ENCODE measurements at places on chromosomes 16 and 17.

GRCh38 chr16:28011971-28012445, 51.5 kb downstream of the GSG1L start:
- no peak overlapping the region for H3K27ac ChIP-seq
- no peaks in the 10 kb centered on the region for H3K4me1 ChIP-seq
- peaks cover 20% of the 10 kb centered on the region for H3K27me3 ChIP-seq
- H3K4me3 ChIP-seq: no peak overlapping the region
- H3K36me3 ChIP-seq: peaks cover 3% of the 10 kb centered on the region

GRCh38 chr17:68053231-68054013, 17.9 kb downstream of the KPNA2 start:
- H3K4me3 ChIP-seq: no peak overlapping the region
- no peak overlapping the region for H3K27ac ChIP-seq
- H3K27me3 ChIP-seq: no peaks in the 10 kb centered on the region
- DNase-seq: no peak
- H3K4me1 ChIP-seq: peaks cover 5% of the 10 kb centered on the region

DNA sequence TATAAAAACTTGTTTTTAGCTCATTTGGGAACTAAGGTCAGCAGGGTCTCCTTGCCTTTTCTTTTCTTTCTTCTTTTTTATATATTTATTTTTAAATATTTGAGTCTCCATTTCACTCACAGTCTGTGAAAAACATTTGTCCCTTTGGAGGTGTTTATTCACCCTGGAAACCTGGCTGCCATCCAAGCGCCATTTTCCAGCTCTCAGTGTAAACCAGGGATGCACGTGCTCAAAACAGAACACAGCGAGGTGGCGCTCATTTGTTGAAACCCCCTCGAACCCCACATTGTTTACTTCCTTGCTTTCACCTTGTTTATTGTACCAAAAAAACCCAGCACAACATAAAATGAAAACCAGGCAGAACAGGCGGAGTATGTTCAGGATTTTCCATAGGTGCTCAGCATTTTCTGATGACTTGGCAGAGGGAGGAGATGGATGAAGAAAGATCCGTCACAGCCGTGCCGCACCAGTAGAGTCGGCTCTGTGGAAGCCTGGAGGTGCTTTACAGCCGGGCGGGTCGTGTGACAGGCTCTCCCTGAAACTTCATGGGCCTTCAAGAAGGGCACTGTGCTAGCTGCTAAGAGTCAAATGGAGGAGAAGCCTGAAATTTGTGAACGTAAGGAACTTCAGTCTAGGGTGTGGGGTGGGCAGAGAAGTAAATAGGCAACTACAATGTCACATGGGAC, 284.4 kb downstream of the FOXL1 start:
- H3K27me3 ChIP-seq: peaks cover 4% of the 10 kb centered on the region
- H3K4me3 ChIP-seq: no peak overlapping the region
- no peak for DNase-seq
- no peaks in the 10 kb centered on the region for H3K36me3 ChIP-seq
- no peak overlapping the region for H3K27ac ChIP-seq

DNA sequence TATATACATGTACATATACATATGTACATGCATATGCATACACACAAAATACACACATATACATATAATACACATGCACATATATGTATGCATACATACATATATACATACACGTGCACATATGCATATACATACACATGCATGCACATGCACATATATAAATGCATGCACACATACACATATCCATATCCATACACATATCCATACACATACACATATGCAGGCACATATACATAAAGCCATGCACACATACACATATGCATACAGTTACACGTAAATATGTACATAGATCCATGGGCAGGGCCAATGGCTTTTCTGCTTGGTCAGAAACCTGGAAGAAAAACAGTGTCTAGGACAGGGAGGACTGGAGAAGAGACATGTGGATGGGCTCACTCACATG, 23.9 kb upstream of the USP10 start:
- H3K4me3 ChIP-seq: no peak overlapping the region
- H3K36me3 ChIP-seq: no peaks in the 10 kb centered on the region
- no peak for DNase-seq
- peaks cover 6% of the 10 kb centered on the region for H3K27me3 ChIP-seq
- H3K27ac ChIP-seq: no peak overlapping the region

DNA sequence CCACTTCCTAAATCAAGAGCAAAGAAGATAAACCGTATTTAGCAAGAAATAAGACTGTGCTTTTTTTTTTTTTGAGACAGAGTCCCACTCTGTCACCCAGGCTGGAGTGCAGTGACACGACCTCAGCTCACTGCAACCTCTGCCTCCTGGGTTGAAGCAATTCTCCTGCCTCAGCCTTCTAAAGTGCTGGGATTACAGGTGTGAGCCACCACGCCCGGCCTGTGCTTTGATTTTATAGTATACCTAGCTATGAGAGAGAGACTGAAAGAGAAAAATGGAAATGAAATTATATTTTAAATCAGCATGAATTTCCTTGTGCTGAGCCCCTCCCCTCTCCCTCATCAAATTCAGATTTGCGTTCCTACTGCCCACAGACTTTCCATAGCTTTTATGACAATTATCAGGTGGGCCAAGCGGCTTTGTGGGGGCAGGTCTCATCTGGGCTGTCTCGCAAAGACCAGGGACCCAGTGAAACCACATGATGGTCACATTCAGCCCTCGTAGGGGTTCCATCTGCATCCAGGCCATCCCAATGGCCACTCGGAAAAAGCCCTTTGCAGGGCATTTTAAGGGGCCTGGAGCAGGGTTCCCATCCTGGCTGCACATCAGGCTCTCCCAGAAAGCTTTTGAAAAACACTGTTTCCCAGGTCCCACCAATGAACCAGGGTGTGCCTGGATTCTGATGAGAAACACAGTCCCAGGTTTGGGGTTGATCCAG, 8.5 kb downstream of the CACNG1 start:
- no peaks in the 10 kb centered on the region for H3K27me3 ChIP-seq
- peaks cover 8% of the 10 kb centered on the region for H3K4me1 ChIP-seq
- H3K4me3 ChIP-seq: no peak overlapping the region

- no peaks in the 10 kb centered on the region for H3K36me3 ChIP-seq
- H3K4me1 ChIP-seq: peaks cover 39% of the 10 kb centered on the region
- no peaks in the 10 kb centered on the region for H3K27me3 ChIP-seq
- no peak overlapping the region for H3K27ac ChIP-seq
- DNase-seq: no peak
Observed at GRCh38 chr17:39641883-39642282, 4.9 kb downstream of the STARD3 start.

DNA sequence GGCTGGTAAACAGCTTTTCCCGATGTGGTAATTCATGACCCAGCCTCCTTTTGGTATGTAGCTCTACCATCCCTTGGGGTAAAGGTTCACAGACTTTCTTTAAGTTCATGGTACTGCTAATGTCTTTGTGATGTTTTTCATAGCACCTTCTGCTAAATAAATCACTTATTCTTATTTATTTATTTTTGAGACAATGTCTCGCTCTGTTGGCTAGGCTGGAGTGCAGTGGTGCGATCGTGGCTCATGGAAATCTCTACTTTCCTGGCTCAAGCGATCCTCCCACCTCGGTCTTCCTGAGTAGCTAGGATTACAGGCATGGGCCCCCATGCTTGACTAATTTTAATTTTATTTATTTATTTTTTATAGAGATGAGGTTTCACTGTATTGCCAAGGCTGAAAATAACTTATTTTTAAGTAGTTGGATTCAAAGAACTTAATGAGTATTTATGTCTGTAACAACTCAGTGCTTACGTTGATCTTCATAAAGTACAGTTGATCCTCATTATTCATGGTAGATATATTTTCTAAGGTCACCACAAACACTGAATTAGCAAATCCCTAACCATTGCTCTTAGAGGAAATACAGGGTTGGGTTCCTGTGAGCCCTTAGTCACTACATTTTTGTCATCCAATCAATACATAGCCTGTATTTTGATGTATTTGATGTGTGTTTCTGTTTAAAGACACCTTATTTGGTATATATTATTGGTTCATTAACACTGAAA, 97.1 kb downstream of the SHISA9 start:
- peaks cover 5% of the 10 kb centered on the region for H3K27me3 ChIP-seq
- H3K4me3 ChIP-seq: no peak overlapping the region
- no peaks in the 10 kb centered on the region for H3K36me3 ChIP-seq

- peaks cover 18% of the 10 kb centered on the region for H3K4me1 ChIP-seq
- peak overlapping the region; percentile 53 for H3K4me3 ChIP-seq
- peak; percentile 32 for DNase-seq
- no peaks in the 10 kb centered on the region for H3K36me3 ChIP-seq
- peak overlapping the region; percentile 90 for H3K27ac ChIP-seq
Observed at GRCh38 chr17:10114931-10115535, 83.4 kb downstream of the GAS7 start.

DNA sequence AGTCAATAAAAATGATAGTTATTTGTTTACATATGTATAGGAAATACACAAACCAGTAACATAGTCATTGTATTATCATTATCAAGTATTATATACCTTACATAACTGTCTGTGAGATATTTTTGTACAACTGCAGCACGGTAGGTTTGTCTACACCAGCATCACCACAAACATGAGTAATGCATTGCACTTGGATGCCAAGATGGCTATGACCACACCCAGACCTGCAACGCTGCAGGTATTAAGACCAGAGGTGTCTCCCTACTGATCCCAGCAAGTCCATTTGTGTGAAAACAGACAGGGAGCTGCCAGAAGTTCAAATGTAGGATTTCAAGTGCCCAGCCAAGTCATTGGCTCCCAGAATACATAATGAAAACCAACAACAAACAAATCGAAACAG, 34.2 kb upstream of the NOS2 start:
- no peak for DNase-seq
- H3K4me3 ChIP-seq: no peak overlapping the region
- H3K27ac ChIP-seq: no peak overlapping the region
- peaks cover 4% of the 10 kb centered on the region for H3K36me3 ChIP-seq
- no peaks in the 10 kb centered on the region for H3K27me3 ChIP-seq

- peaks cover 10% of the 10 kb centered on the region for H3K36me3 ChIP-seq
- DNase-seq: no peak
- H3K27ac ChIP-seq: no peak overlapping the region
- peaks cover 43% of the 10 kb centered on the region for H3K4me1 ChIP-seq
- H3K27me3 ChIP-seq: no peaks in the 10 kb centered on the region
Observed at GRCh38 chr17:57465610-57466009, 209.3 kb downstream of the MSI2 start.

DNA sequence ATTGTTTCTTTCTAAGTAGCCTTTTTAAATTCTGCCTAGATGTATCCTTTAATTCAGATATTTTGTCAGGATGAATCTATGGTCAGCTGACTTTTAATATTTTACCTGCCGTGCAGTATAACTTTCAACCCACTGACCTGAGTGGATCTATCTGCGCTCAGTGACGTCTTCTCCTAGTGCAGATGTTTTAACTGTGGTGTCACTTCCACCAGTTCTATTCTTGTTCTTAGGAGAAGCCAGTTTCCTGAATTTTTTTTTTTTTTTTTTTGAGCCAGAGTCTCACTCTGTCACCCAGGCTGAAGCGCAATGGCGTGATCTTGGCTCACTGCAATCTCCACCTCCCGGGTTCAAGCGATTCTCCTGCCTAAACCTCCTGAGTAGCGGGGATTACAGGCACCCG, 5.0 kb upstream of the TM4SF5 start:
- no peaks in the 10 kb centered on the region for H3K36me3 ChIP-seq
- no peak for DNase-seq
- no peak overlapping the region for H3K27ac ChIP-seq
- peaks cover 13% of the 10 kb centered on the region for H3K27me3 ChIP-seq
- peaks cover 4% of the 10 kb centered on the region for H3K4me1 ChIP-seq

DNA sequence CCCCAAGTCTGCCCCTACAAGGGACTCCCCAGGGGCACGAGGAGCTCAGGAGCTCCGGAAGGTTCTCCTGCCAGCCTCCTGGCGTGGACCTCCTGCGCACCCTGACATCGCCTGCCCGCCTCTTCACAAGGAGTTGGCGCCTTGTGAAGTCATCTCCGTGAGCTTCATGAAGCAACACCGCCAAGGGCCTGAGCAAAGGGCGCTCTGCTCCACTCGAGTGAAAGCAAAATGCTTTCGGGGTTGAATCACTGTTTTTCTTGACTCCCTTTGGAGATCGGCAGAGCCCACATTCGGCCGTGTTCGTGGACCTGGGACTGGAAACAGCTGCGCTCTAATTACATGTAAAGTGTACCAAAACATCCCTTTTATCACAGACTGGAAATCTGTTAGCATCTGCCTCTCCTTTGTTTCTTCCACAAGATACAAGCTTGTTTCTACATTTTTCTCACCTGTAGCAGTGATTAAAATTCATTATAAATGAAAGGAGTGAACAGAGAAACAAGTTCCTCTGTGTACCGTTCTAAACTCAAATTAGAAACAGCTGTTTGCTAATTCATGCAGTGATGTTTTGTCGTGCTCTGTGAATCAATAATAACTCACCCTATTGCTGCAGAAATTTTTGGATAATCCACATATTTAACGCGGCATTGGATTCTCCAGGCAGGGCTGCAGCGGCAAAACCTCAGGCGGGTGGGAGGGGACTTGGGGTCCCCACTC, 203.3 kb downstream of the ZNF423 start:
- no peaks in the 10 kb centered on the region for H3K36me3 ChIP-seq
- no peaks in the 10 kb centered on the region for H3K4me1 ChIP-seq
- no peak overlapping the region for H3K4me3 ChIP-seq
- H3K27me3 ChIP-seq: no peaks in the 10 kb centered on the region

GRCh38 chr17:31397256-31397939, 5.9 kb downstream of the RAB11FIP4 start:
- no peak overlapping the region for H3K4me3 ChIP-seq
- no peak for DNase-seq
- H3K36me3 ChIP-seq: no peaks in the 10 kb centered on the region
- peaks cover 2% of the 10 kb centered on the region for H3K4me1 ChIP-seq
- no peak overlapping the region for H3K27ac ChIP-seq

DNA sequence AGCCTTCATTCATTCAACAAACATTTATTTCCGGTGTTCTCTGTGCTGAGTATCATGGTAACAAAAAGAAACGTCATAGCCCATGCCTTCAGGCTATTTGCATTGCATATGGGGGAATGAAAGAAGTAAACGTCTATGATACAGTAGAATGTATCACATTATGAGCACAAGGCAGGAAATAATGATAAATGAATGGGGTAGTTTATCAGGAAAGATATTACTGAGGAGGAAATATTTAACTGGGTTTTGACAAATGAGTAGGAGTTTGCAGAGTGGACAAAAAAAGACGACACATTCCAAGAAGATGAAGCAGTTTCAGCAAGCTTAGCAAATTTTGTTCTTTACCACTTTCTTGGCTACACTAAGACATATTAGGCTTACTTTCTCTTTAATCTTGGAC, 1.3 kb upstream of the KRTAP4-7 start:
- no peak overlapping the region for H3K4me3 ChIP-seq
- no peaks in the 10 kb centered on the region for H3K36me3 ChIP-seq
- peaks cover 13% of the 10 kb centered on the region for H3K27me3 ChIP-seq
- no peaks in the 10 kb centered on the region for H3K4me1 ChIP-seq
- H3K27ac ChIP-seq: no peak overlapping the region

- no peaks in the 10 kb centered on the region for H3K36me3 ChIP-seq
- DNase-seq: no peak
Observed at GRCh38 chr17:49162866-49163265, 30.3 kb downstream of the B4GALNT2 start.

- no peak overlapping the region for H3K4me3 ChIP-seq
- H3K27me3 ChIP-seq: no peaks in the 10 kb centered on the region
- H3K4me1 ChIP-seq: peaks cover 25% of the 10 kb centered on the region
Observed at GRCh38 chr17:82235056-82235774, 6.4 kb downstream of the SLC16A3 start.

All from memory B cell (primary cell).